ENCODE measurements at places on chromosomes 4 and X.

DNA sequence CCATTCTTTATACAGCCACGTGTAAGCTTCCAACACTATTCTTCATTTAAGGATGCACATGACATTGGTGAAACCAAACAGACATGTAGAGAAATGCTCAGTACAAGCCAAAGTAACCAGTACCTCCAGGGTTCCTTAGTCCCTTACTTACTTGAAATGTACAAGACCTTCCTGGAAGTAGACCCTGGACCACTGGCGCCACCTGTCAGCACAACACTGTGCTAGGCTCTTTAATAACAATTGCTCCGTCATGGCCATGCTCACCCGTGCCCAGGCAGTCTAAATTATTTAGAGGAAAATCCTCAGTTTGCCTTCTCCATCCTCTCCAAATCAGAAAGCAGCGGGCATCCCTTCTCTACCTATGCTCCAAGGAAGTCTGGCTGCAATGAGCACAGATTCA, 52.7 kb downstream of the ADGRA3 start:
- peak; percentile 6 for DNase-seq

GRCh38 chr4:99645036-99645435, 12.6 kb downstream of the C4orf54 start:
- DNase-seq, result no peak

- no peak for DNase-seq
These were observed 78.4 kb downstream of the STARD8 start for GRCh38 chrX:68725756-68726365.

DNA sequence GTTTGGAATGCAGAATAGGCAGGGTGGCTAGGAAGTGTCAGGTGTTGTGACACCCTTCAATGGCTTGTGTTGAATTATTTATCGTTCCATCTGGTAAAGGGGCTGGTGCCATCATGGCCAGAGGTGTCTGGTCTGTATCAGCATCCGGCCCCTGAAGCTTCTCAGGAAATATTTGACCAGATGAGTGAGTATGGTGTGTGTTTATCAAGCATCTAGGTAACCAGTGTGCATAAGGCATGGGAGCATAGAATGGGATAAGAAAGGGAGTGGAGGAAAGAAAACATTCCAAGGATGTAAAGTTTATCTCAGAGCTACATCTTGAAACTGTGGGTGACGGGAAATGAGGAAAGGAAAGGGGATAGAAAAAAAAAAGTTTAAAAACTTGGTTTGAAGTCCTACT, 109.4 kb downstream of the KLHL4 start:
- no peak for DNase-seq

GRCh38 chrX:130111220-130112154, 1.2 kb upstream of the ELF4 start:
- DNase-seq, result no peak

DNA sequence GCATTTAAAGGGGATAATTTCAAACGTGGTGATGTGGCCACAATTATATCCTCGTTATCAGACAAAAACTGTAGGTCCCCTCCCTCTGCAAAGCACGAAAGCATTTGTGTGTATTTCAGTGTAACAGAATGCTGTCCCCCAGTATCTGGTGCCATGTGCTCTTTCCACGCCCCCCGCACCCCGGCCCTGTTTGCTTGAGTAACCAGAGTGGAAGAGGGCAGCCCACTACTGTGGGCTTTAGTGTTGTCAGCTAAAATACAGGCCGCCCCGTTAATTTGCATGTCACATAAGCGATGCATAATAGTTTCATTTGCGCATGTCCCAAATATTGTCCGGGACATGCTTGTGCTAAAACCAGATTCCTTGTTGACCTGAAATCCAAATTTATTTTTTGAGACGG, 110.1 kb downstream of the PHKA2 start:
- no peak for DNase-seq

GRCh38 chr4:155941820-155942219, 11.8 kb downstream of the CTSO start:
- DNase-seq, result no peak

DNA sequence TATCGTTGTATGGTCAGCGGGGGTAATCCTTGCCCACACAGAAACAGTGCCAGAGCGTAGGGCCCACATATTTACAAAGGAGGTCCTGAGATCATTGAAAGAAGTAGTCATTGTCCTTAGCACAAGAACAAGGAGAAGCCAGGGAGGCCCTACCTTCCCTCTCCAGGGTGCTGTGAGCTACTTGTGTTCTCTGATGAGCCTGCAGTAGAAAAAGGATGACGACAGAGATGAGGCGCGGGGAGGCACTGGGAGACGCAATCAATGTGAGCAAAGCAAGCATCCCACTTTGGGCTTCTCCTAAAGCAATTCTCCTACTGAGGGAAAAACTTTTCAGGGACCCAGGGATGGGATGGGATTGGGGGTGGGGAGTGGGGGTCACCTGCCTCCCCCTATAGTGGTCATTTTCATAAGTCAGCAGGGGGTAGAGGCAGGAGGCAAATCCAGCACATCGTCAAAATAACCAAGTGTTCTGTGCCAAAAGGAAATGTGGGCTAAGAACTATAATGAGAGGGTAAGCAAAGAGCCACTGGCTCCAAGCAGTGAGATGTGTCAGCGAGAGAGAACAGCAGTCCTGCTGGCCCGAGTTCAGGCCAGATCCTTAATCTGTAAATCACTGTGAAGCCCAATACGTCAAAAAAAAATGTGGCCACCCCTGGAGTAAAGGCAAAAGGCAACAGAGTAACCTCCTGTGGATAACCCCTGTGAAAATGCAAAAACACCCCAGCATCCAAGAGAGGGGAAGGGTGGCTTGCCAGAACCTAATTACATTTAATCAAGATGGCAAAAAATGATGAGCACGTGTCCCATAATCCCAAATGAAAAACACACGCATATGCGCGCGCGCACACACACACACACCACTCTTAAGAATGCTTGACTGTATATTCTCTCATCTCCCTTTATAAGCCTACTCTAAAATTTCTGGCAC, 136.6 kb upstream of the HHIP start:
- DNase-seq, result no peak

DNA sequence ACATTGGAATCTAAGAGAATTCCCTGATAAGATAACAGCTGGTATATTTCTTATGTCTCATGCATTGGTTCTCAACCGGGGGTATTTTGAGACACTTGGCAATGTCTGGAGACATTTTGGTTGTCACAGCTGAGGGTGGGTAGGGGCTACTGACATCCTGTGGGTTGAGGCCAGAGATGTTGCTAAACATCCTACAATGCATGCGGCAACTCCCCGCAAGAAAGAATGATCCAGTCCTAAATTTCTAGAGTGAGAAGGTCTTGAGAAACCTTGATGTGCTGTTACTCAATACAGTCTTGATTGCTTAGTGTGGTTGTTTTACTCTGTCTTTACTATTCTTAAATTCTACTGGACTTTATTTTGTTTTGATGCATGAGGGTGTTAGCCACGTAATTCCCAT, 287.2 kb downstream of the FRMPD4 start:
- no peak for DNase-seq

- DNase-seq, result no peak
These were observed 3.1 kb downstream of the PNMA6A start for GRCh38 chrX:153075366-153075765.

DNA sequence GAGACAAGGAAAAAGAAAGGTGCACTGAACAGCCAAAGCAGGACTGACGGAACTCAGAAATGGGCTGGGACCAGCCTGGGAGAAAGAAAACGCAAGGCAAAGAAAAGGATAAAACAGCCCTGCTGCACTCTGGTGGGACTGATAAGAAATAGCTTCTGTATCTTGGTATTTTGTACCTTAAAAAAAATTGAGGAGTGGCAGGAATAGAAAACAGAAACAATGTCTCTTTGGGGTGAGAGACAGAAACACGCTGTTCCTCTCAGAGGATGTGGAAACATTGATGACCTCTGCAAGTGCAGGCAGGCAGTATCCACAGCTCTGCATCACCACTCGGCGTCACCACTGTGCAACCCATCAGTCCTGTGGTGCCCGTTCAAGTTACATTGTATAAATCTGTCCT, 152.5 kb upstream of the SPRY1 start:
- no peak for DNase-seq

DNA sequence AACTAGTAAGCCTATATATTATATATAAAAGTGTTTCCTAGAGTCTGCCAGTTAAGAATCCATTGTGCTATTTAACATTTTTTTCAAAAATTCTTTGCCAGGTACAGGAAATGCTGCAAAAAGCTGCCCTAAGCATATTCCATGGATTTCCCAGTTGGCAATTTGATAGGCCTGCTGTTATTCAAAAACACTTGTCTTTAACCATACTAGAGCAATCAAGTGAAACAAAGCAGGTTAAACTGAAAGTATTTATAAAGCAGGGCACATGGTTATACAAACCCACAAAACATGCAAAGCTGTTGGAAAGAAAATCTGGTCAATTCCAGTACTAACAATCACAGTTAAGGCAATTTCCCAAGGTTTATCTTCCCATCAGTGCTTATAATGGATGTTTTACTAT, 159.9 kb downstream of the UNC5C start:
- DNase-seq, result no peak

- no peak for DNase-seq
These were observed 1516.4 kb upstream of the PABPC4L start for GRCh38 chr4:135718019-135718418.

DNA sequence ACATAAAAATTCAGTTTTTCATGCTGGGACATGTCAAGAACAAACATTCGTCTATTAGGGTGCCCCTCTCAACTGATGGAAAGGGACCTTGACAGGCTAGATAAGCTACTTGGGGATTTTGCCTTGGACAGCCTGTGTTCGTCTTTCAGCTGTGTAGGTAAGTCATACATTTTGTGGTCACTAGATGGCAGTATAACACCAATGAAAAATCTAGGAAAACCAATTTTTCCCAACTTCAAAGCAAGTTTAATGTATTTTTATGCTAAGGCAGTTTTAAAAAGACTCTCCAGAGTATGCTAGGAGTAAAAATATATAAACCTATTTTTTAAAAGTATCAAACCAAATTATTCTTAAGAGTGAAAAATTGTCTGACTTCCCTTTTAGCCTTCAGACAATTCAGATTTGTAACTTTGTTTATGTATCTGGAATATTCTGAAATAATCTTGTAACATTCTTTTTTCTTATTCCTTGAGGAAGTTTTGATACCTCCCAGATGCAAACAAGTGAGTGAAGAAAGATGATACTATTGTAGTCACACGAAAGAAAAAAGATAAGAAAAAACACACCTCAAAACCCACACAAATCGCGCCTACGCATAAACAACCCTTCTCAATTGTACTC, 158.3 kb downstream of the CPE start:
- no peak for DNase-seq

DNA sequence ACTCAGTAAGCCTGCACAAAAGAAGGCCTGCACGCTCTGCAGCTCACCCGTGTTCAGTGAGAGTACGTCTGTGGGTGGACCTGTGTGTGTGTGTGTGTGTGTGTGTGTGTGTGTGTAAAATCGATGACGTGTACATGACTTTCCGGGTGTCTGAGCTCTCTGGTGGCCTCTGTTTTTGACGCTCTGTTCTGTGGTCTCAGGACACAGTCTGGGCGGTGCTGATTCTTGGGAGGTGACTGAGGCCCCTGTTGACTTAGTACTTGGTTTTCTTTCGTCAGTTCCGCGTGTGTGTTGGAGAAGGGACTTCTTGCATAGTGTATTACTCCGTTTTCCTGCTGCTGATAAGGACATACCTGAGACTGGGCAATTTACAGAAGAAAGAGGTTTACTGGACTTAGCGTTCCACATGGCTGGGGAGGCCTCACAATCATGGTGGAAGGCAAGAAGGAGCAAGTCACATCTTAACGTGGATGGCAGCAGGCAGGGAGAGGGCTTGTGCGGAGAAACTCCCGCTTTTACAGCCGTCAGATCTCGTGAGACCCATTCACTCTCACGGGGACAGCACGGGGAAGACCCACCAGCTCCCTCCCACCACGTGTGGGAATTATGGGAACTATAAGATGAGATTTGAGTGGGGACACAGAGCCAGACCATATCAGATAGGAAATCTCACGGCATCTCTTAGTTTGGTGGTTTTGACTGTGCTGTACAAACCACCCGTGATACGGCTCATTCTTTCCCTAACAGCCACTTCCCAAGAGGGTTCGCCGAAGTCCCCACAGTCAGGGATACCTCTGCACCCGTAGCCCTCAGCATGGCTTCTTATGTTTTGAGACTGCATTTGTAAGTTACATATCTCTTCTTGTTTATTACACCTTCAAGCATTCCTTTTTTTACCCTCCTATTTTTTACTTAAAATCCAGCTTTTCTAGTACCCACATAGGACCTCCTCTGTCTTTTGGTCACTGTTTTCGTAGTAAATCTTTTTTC, 24.5 kb downstream of the UVSSA start:
- no peak for DNase-seq

- DNase-seq, result no peak
These were observed 90.4 kb downstream of the COL4A6 start for GRCh38 chrX:108347800-108348199.

- no peak for DNase-seq
These were observed 793.6 kb downstream of the STPG2 start for GRCh38 chr4:97349468-97350186.

DNA sequence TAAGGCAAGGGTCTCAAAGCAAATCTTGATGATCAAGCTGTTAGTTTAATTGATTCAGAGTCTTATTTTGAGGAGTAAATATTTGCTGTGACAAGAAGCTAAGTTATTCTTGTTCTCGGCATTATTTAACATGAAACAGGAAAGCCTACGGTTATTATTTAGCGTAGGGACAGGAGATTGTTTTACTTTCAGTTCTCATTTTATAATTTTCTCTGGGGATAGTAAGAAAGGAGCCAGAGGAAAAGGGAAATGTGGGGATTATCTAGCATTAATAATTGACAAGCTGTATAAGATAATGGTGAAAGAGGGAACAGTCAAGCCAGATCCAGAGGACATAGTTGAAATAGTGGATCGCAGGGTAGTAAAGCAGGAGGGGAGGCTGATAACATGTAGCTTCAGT, 39.7 kb upstream of the PARM1 start:
- no peak for DNase-seq

DNA sequence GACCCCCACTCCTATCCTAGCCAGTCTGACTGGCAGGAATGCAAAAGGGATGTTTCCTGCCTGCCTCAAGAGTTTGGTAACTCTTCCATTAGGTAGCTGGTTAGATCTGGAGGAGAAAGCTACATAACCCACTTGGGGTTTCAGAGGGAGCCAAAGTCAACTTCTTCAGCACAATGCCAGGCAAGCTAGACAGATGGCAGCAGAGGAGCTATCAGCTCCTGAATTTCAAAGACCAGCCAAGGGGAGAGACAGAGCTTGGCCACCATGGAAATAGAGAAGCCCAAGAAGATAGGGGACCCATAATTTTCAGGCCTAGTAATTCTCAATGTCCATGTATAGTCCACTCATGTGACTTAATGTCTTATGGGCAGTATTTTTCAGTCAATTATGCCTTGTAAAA, 56.4 kb downstream of the PGRMC1 start:
- no peak for DNase-seq
